ENCODE measurements at places on chromosomes 16 and 17.
A peak's percentile ranks its signal among the peaks of the same experiment; 100 is the strongest.

- DNase-seq, result no peak
Measured at GRCh38 chr16:83443972-83444371, 363.8 kb upstream of the HSBP1 start.

- DNase-seq, result no peak
Measured at GRCh38 chr16:78240459-78241222, 141.2 kb downstream of the WWOX start.

DNA sequence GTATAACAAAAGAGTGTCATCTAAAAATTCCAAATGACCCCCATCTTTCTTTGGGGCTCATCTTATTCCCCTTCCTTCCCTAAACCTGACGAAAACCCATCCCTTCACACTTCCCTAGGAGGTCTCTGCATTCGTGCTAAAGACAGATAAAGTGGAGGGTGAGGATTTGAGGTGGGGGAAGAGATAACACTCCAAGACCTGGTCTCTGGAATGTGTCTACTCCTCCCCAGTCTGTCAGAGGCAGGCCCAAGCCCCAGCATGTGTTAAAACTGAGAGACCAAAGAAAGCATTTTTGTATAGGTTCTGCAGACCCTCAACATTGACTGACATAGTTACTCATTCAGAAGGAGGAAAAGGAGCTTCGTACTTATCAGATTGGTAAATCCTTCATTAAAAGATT, 11.0 kb upstream of the LHX1 start:
- DNase-seq, result no peak

DNA sequence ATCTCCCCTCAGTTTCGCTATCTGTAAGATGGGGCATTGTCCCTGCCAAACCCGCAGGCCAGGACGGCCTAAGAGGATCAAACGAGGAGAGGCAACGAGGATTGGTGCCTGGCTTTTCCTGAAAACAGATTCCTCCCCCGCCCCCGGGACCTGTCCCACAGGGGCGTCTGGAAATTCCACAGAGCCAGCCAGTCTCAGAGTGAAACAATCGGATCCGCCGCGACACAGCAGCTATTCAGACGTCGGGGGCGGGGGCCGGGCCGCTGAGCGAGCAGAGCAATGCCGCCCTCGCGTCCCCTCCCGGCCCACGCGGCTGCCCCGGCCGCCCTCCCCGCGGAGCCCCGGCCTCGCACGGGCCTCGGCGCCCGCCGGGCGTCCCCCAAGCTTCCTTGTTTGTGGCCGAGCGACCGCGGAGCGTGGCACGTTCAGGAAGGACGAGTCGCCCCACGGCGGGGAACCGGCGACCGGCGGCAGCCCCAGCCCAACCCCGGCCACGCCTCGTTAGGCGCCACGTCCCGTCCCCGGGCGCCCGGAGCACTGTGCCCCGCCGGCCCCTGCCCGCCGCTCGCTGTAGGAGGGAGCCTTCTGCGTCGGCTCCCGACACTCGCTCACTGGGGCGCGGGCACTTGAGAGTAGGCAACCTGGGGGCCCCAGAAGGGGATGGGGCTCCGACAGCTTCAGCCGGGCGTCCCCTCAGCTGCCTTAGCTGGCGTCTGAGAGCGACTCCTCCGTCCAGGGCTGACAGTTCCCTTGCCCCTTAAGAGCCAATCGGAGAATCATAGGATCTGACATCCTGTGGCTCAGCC, 29.6 kb upstream of the PHOSPHO1 start:
- peak; percentile 80 for DNase-seq

- DNase-seq, result no peak
Measured at GRCh38 chr17:17680477-17681186, 626 bp upstream of the RAI1 start.

- DNase-seq, result no peak
Measured at GRCh38 chr16:77610496-77610895, 111.8 kb upstream of the NUDT7 start.

DNA sequence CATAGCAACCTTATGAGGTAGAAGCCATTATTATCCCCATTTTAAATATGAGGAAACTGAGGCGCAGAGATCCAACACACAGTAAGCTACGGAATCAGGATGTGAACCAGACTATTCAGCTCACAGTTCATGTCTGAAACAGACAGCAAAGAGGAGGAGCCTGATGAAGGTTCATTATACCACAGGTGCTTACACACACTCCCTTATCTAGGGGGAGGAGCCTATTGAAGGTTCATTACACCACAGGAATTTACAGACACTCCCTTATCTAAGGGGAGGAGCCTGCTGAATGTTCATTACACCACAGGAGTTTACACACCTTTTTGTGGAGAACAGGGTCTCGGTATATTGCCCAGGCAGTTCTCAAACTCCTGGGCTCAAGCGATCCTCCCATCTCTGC, 21.9 kb downstream of the C16orf95 start:
- DNase-seq, result no peak

DNA sequence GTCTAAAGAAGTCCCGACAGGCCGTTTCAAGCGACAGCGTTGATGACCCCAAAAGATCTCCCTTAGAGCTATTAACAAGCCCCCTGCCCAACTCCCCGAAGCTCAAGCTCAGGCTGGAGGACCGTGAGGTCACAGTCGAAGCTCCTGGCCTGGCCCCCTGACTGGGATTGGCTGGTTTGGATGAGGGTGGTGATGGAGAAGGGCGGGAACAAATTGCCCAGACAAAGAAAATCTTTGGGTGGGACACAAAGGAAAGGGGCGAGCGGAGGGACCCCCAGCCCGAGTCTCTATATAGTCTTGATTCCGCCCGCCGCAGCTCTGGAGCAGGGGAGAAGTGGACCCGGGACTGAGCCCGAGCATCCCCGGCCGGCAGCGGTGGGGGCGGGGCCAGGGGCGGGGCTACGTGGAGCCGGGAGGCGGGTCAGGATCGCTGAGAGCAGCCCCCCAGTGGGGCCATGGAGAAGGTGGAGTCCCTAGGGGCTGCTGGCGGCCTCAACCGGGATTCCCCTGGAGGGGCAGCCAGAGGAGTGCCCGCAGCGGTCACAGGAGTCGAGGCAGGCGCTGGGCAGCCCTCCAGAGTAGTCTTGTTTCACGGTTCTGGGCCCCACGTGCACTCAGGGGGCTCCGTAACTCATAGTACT, 982 bp upstream of the NEURL4 start:
- peak; percentile 87 for DNase-seq

GRCh38 chr17:28487881-28488532, 14.6 kb downstream of the SLC13A2 start:
- no peak for DNase-seq

DNA sequence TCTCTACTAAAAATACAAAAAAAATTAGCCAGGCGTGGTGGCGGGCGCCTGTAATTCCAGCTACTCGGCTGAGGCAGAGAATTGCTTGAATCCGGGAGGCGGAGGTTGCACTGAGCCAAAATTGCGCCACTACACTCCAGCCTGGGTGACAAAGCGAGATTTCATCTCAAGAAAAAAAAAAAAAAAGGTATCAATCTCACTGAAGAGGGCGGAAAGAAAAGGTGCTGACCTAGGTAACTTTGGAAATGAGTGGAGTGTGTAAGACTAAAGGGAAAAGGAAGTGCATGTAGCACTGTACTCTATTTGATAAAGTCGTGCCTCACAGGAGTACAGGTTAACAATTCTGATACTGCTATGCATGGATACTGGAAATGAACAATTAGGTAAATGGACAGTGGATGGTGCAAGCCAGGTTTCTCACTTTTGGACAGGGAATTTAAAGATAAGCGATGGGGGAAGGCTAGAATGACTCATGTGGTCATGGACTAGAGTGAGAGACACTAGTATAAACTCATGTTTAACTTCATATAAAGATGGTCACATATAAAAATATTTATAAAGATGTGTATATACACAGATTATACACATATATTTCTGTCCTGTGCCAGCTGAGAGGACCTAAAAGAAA, 142.9 kb downstream of the CDK5R1 start:
- no peak for DNase-seq

- no peak for DNase-seq
Measured at GRCh38 chr16:67284699-67285646, 5.6 kb downstream of the PLEKHG4 start.

DNA sequence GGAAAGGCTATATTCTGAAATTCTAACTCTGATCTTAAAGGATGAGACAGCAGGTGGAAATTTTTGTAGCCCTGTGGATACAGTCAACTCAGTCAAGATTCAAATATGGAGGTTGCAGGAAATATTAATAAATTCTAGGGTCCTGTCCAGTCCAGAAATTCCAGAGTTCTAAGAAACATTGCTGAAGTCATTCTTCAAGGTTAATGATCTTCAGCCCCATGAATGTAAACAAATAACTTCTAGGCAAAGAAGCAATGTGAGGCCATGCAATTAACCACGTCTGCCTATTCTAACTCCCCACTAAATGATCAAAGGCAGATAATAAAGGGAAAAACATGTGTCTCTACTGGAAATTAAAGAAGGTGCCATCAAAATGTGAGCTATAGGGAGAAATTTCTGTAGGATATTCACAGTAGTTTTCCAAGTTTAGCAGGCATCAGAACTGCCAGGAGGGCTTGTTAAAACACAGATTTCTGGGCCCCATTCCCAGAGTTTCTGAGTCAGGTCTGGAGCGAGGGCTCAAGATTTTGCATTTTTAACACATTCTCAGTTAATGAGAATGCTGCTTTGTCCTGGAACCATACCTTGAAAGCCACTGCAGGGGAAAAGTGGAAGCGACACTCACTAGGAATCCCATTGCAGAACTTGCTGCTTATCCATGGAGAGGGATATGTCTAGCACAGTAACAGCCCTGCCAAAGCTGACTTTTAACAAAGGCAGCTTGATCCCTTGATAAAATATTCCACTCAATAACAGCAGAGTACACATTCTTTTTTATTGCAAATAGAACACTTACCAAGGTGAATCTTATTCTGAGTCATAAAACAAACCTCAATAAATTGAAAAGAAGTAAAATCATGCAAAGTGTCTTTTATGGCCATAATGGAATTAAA, 61.8 kb downstream of the DNAH3 start:
- no peak for DNase-seq

GRCh38 chr17:74604200-74604599, 12.1 kb upstream of the CD300LD start:
- no peak for DNase-seq

All from GM20000 (cell line).